ACHN (cell line): ENCODE measurements at places on chromosomes 3 and 15.
A peak's percentile ranks its signal among the peaks of the same experiment; 100 is the strongest.

DNA sequence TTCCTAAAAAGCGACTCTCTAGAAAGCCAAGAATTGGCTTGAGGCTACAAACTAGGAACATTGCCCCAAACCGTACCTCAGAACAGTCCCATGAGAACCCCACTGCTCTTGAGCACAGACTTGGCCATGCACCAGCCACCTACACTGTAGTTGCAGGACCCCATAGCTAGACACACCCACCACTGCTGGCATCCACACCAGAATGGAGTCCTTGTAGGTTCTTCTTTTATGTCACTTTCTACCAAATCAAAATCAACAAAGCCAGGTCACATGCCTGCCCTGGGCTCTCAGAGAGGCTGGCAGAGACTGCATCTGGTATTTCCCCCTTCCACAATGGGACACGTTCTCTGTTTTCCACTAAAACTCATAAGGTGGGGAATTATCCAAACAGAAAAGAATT is 290.5 kb downstream of the SHOX2 start:
- DNase-seq: no peak

DNA sequence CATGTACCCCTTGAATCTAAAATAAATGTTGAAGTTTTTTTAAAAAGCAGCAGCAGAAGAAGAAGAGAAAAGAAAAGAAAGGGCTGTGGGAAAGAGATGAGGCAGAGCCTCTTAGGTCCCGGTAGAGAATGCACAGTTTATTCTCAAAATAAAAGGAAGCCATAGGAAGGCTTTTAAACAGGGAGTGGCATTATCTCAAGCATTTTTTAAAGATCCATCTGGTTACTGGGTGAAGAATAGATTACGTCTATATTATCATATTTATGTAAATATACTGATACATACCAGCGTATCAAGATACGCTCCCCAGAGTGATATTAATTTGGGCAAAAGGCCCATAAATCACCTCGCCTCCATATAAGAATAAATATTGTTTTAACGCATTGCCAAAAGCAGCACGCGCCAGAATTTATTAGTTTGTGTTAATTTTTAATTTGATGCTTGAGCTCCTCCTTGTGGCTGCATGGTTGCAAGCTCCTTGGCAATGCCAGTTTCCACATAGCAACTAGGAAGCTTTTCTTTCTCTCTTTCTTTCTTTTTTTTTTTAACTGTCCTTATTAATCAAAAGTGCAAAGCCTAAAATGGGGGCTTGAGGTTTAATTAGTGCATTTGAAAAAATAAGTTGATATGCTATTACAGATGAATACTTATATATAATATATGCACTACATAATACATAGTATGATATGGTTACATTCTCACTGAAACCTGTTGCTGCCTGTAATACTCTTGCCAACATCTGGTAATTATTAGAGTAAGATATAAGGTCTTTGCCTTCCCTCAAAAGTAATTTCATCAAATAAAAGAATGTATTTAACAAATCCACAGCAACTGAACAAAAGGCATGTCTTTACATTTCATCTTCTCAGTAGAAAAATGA is 242.8 kb upstream of the UBE2E2 start:
- peak; percentile 42 for DNase-seq

DNA sequence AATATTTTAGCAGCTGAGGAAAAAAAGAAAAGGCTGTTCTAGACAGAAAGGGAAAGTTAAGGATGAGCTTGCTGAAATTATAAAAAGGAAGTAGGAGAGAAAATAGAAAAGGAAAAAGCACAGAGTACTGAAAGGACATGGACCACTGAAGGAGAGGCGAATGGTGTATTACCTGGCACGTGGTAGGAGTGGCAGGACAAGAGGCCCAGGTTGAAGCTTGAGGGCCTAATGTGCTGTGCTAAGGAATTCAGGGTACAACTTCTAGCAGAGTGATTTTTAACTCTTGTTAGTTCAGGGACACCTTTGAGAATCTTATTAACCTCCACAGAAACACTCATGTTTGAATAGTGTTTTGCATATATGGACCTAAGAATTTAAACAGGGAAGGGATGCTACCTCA is 60.0 kb upstream of the CRTC3 start:
- DNase-seq: no peak

DNA sequence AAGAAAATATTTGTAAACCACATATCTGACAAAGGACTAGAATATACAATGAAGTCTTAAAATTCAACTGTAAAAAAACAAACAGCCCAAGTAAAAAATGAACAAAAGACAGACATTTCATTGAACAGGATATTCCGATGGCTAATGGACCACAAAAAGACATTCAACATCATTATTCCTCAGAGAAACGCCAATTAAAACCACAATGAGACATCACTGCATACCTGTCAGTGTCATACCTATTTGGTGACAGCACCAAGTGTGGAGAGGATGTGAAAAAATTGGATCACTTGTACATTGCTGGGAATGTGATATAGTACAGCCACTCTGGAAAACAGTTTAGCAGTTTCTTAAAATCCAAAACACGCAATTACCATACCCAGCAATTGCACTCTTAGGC is 29.9 kb upstream of the TJP1 start:
- DNase-seq: no peak

DNA sequence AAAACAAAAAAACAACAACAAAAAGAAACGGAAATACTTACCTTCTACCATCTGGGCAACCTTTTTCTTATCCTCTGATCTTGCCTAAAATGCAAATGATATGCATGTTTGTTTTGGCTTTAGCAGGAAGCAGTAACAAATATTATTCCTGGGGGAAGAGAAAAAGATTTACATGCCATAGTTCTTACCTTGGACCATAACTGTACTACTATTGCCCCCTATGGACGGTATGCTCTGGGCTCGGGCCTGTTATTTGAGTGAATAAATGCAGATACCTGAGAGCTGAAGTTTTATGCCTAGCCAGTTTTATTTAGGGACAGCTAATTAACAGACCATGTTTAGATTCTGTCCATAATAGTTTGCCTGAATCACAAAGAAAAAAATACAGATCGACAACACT is 12.6 kb upstream of the STARD5 start:
- DNase-seq: peak; percentile 37

- DNase-seq: no peak
These were observed 16.5 kb downstream of the KCTD6 start for GRCh38 chr3:58508437-58508836.

- DNase-seq: no peak
These were observed 56.4 kb downstream of the FEM1B start for GRCh38 chr15:68333775-68334470.

GRCh38 chr15:83115831-83116565 is 8.6 kb downstream of the TM6SF1 start:
- DNase-seq: no peak

DNA sequence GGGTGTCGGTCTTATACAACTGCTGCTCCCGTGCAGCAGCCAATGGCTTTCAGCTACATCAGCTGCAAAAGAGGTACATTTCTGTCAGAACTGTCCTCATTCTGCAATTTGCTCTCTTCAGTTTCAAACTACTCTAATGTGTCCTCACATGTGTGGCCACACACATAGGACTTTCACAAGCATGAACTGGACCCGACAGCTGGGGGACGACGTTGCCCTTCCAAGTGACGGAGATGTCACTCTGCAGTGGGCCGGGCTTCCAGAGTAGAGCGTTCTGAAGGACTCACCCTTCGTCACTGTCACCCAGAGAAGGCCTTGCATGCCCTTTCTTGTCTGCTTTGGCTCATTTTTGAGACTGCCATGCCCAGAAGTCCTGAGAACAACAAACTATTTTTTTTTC is 189.8 kb downstream of the ATP10A start:
- DNase-seq: no peak

DNA sequence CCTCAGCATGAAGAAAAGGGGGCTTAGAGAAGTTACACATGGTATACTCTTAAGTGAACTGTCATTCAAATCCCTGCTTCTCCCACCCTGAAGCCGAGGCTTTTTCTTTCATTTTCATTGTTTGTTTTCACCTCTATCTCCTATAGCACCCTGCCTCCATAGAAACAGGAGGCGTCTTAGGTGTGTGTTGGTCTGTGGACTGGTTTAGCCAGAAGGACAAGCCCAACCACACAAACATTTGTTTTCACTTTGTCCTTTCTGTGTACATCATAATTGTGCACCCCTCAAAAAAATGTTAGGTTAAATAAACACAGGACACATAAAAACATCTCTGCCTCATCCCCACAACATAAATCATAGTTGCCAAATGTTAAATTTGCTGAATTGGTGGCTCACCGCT is 73.3 kb upstream of the UBE2E2 start:
- DNase-seq: no peak

DNA sequence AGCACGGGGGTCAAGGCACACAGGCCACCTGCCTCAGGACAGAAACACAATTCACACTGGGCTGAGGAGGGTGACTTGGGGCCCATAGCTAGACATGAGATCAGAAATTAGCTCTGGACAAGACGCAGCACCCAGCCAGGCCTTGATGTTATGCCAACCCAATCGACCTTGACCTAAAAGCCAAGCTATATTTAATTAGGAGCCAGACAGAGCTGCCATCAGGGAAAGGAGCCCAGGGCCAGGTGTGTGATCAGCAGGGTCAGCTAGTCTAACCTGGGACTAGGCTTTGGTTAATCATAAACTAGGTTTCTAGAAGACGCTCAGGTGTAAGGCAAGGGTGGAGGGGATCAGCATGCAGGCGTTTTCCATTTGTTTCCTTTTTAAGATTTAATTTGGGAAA is 23.9 kb upstream of the SLC25A36 start:
- no peak for DNase-seq

DNA sequence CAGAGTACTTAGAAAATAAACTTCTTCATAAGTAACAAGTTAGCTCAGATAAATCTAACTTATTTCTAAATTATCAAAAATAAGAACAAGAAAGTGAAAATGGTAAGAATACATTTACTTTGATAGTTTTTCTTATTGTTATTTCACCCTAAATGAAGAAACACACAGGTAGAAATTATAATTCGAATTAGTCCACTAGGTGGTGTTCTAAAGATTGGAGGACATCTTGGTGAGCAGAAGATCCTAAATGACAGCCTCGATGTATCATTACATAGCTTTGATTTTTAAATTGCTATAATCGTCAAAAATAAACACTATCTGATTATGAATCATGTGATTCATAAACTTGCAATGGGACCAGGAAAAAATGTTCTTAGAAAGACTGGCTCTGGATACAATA is 280.8 kb upstream of the UBE2E2 start:
- peak; percentile 25 for DNase-seq

DNA sequence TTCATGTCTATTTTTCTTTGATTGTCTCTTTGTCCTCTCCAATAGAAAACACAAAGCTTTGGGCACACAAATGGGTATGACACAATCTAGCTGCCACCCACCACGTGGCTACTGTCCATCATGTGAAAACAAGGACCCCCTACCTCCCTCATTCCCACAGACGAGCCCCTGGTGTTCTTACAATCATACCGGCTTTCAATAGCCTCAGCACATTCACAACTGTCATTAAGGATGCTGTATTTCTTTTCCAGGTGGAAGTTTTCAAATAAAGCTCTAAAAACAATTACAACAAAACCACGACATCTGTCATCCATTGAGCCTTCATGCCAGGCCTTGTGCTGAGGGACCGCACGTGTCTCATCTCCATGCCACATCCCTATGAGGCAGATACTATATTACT is 552.6 kb upstream of the ADAMTS9 start:
- no peak for DNase-seq

GRCh38 chr3:126711121-126711760 is 7.2 kb downstream of the CHCHD6 start:
- DNase-seq: no peak

DNA sequence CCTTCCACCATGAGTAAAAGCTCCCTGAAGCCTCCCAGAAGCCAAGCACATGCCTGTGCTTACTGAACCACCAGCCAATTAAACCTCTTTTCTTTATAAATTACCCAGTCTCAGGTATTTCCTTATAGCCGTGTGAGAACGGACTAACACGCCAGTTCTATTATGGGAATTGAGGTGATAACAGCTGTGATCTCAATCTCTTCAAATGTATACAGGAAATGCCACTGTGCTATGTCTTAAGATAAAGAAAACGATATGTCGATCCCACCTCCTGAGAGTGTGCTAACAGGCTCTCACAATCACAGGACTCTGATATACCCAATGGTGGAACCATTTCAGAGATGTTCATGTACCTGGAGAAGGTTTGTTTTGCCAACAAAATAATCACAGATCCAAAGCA is 26.2 kb downstream of the CHSY1 start:
- DNase-seq: no peak

- no peak for DNase-seq
These were observed 20.0 kb downstream of the MELTF start for GRCh38 chr3:197009532-197010019.

GRCh38 chr3:124381575-124382333 is 348.5 kb upstream of the UMPS start:
- DNase-seq: no peak

GRCh38 chr3:104397713-104398112 is 969.0 kb upstream of the ALCAM start:
- no peak for DNase-seq

GRCh38 chr3:112979244-112979832 is 4.4 kb upstream of the CD200R1 start:
- DNase-seq: peak; percentile 36

- DNase-seq: no peak
These were observed 29.4 kb downstream of the EEFSEC start for GRCh38 chr3:128182656-128183055.

- DNase-seq: peak; percentile 57
These were observed 83.2 kb downstream of the RAB11A start for GRCh38 chr15:65952391-65953053.

- peak; percentile 72 for DNase-seq
These were observed 84.8 kb upstream of the FOXB1 start for GRCh38 chr15:59918994-59919951.

DNA sequence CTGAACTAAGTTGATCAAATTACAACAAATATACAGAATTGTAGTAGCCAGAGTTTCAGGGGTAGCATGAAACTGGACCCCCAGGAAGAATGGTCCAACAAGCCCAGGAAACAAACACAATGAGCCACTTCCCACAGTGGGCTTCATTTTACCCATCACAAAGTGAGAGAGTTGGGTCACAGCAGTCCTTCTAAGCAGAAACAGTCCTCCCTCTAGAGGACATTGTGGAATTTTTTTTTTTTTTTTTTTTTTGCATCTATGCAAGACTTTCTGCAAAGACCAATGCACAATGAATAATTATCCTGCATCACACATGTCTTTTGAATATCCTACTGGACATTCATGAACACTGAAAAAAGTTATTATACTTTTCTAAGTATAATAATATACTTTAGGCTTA is 73.8 kb upstream of the ATP13A5 start:
- peak; percentile 6 for DNase-seq

DNA sequence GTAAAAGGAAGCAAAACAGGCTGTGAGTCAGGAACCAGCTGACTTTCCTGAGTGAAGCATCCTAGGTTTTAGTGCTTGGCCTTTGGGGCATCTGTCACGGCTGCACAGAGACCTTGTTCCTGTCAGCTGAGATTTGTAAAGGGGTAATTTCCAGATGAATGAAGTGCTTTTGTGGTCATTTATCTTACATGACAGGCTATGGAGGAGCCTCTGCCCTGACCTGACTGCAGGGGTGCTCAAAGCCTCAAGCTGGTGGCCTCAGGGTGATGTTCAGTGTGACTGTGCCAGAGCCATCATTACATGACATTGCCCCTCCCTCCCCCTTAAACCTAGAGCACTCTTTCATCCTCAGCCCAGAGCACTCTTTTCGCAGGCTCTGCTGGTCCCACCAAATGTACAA is 132.5 kb downstream of the ARNT2 start:
- DNase-seq: no peak
